NCI-H1930 (cell line): ENCODE measurements at places on chromosomes 1 and 21.
A peak's percentile ranks its signal among the peaks of the same experiment; 100 is the strongest.

GRCh38 chr1:205565799-205566198, 61.3 kb downstream of the CDK18 start:
- no peak for DNase-seq

DNA sequence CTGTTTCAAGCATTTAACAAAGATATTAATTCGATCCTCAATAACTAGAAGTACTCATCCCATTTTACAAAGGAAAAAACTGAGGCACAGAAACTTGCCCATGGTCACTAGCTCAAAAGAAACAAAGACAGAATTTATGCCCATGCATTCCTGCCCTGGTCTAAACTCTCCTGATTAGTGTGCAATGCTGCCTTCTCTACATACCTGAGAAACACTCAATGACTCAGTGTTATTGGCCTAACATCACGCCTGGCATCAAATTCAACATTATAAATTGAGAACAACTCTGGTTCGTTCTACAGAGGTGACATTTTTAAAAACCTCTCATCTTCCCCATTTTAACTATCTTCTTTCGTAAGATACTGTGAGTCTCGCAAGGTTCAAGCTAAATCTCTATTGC, 5.2 kb downstream of the APP start:
- DNase-seq: no peak

GRCh38 chr1:119367432-119368124, 1.0 kb upstream of the HAO2 start:
- no peak for DNase-seq

DNA sequence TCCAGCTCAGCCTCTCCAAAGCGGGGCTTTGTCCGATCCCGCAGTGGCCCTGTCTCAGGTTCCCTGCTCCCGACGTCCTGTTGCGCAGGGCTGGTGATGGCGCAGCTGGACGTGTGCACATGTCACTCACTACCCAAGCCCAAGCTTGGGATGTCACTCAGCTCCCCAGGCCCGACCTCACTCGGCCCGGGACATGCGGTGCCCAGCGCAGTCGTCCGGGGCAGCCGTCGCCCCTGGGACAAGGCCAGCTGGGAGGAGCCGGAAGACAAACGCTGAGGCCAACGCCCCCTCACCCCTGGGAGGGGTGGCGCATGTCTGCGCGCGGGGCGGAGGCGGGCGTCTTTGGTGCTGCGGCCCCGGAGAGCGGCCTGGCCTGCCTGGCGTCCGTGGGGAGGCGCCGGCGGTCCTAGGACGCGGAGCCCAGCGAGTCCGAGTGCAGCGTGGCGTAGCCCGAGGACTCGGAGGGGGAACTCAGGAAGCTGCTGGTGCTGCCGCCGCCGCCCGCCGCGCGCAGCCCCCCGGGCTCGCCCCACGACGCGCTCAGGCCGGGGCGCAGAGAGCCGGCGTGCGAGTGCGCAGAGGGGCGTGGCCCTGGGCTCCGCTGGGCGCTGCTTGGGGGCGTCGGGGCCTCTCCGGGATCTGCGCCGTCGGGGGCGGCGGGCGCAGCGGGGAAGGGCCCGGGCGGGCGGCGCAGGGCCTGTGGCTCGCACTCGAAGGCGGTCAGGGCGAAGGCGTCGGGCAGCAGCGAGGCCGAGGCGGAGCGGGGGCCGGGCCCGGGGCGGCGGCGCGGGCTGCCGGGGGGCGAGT, 5.2 kb downstream of the HES3 start:
- DNase-seq: no peak

DNA sequence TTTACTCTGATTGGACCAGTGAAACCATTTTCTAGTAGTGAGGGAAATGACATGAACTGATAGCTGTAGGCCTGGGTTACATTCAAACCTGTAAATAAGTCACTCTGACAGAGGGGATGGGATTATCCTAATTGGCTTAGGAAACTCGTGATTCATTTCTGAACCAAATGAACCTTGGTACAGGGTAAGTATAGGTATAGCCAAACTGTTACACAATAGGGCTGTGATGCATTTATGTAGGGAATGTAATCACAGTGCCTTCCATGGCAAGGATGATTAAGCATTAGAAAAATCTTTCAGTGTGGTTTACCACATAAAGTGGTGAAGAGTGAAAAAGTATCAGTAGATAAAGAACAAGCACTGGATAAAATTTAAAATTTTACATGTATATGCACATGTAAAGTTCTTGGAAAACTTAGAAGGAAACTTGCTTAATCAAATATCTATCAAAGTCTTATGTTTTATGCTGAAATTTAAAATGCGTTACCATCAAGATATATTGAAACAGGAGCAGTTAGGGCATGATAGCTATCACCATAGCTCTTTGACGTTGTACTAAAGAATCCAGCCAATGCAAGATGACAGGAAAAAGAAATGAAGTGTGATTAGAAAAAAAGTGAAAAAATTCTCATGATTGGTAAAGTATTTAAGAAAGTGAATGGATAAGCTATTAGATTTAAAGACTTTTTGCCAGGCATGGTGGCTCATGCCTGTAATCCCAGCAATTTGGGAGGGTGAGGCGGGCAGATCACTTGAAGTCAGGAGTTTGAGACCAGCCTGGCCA, 63.0 kb downstream of the RABGAP1L start:
- no peak for DNase-seq

DNA sequence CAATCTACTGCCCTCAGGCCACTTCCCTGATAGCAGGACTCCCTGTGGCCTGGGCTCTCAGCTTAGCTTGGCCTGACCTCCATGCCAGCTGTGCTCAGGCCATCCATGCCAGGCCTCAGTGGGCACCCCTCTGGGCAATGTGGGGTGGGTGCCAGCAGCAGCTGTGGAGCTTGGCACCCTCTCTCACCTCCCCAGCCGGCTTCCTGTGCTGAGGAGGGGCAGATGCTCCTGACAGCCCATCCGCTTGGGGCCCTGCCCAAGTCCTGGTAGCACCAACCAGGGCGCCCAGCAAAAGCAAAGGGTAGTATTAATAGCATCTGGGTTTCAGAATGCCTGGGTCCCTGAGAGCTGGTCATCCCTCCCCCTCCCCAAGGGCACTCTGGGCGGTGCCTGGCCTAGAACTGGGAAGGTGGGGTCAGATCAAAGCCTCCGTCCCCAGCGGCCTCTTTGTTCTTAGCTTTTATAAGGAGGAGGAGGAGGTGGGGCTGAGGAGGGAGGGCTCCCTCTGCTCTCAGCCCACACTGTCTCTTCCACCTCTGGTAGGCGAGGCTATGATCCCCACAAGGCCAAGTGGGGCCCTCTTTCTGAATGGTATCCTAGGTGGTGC, 6.1 kb downstream of the EFNA4 start:
- no peak for DNase-seq

- DNase-seq: no peak
These were observed 30.4 kb upstream of the CR2 start for GRCh38 chr1:207423560-207424292.

DNA sequence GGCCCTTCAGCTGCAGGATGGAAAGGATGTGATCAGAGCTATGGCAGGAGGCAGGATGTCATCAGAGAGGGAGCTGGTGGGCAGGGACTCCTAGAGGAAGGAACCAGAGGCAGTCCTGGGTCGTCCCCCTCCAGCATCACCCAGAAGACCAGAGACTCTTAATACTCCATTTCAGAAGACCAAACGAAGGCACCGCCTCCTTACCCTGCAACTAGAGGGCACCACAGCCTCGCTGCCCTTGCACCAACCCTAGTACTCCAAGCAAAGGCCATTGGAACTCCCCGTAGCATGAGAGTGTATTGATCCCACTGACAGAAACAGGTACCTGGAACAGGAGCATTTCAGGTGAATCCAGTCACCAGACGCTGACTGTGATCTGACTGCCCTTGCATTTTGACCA, 598.1 kb downstream of the NPHP4 start:
- no peak for DNase-seq

DNA sequence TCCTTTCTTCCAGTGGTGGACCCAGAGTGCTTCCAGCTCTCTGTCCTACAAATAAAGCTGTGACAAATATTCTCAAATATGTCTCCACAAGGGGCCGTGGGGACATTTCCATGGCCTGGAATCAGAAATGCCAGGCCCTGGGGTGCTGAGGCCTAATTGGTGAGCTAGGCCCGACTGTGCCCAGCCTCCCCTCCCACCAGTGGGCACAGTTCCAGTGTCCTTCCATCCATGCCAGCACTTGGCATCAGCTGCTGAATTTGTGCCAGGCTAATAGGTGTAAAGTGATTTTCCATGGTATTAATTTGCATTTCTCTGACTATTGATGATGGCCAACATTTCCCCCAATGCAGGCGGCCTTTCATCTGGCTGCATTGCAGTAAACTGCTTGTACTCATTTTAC, 48.5 kb upstream of the B3GALT5 start:
- DNase-seq: no peak

DNA sequence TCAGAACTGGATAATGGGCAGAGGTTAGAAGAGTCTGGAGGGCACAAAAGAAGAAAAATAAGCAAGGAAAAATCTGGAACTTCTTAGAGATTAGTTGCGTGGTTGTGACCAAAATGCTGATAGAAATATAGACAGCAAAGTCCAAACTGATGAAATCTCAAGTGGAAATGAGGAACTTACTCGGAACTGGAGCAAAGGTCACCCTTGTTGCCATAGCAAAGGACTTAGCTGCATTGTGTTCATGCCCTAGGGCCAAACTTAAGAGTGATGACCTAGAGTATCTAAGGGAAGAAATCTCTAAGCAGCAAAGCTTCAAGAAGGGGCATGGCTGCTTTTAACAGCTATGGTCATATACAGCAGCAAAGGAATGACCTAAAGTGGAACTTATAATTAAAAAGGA, 180.0 kb downstream of the TTLL7 start:
- DNase-seq: no peak

DNA sequence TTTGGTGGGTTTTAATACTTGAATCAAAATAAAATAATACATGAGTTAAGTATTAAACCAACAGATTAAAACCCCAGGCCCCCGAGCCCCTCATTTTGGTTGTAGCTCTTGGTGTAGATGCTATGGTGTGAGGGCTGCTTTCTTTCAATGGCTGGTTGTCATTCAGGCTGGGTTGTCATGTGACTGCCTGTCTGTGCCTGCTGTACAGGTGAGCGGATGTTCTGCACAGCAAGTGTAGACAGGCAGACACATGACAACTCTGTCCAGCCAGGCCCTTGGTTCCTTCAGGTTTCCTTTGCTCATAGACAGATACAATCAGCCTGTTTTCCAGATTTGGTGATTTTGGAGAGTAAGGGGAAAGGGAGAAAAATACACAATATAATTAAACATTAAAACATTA, 281.9 kb upstream of the C1orf105 start:
- no peak for DNase-seq

GRCh38 chr1:69263921-69264391, 303.8 kb upstream of the LRRC7 start:
- DNase-seq: peak; percentile 39

GRCh38 chr1:59332983-59333382, 36.1 kb downstream of the FGGY start:
- DNase-seq: no peak

DNA sequence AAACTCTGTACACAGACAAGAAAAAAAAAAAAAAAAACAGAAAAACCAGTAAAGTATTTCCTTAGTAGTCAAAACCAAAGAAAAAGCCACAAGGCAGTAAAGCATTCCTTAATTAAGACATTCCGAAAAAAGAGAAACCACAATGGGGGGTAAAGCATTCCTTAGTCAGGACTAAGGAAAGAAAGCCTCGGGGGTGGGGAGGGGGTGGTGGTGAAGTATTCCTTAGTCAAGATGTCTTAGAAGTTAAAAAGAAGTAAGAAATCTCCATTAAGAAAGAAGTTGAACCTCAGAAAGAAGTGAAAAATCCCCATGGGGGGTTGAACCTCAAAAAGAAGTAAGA, 28.2 kb upstream of the FMO1 start:
- no peak for DNase-seq

- DNase-seq: no peak
These were observed 671 bp downstream of the DNAJC11 start for GRCh38 chr1:6700853-6701436.

GRCh38 chr1:165686971-165687433, 11.4 kb downstream of the ALDH9A1 start:
- DNase-seq: no peak

DNA sequence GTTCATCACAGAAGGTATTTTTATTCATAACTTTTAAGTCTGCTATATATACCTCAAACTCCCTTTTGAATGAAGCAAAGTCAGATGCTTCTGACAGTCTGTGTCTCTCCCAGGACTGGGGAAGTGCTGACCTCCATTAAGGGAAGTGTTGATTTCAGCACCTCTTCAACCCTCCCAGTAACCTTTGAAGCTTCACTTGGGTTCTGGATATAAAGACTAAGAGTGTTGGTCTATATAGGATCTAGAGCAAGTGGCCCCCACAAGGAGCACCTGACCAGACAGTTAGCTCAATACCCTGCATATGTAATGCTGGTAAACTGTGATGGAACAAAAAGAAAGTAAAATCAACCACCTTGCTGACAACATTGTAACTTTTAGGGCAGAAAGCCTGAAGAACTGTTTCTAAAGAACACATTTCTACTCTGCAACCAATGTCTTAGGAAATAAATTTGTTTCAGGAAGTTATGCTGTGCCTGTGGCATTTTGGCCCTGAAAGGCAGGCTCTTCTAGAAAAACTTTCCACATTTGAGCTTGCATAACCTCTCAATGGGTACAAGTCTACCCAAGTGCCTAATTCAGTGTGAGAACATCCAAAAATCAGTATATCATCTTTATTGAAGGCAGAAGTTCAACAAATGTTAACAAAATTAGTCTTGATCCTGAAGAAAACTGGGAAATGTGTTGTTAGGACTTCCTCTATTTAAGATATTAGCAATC, 865 bp upstream of the PTPN22 start:
- DNase-seq: no peak

- DNase-seq: no peak
These were observed 142.1 kb downstream of the DPYD start for GRCh38 chr1:97778718-97779117.

DNA sequence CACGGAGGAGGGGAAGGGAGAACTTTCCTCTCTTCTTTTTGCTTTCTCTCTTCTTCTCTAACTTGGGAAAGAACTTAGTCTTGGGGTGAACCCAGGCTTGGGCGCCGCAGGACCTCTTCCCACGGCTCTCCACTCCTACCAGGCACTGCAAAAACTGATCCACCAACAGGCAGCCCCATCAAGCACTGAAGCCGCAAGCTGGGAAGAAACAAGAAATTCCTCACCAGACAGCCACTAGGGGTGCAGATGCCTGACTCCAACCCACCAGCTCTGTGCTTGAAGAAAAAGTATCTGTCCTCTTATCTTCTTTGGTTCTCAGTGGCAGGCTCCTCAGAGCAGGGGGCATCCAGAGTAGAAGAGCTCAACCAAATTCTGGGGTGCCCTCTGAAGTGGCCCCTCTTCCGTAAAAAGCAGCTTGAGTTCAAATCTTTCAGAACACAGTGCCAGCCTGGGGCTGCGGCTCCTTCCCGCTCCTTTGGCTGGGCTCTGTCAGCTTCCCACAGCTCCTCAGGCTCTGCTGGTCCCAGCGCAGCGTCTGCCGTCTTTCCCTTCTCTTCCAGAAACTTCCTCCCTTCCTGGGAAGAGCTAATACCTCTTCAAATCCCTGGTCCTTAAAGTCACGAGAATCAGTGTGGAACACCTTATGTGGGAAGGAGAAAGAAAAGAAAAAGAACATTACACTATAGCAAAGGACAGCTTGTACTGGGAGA, 2.4 kb downstream of the SLC41A1 start:
- DNase-seq: no peak
